Posterior vena cava (tissue), 2 donors: ENCODE measurements at places on chromosomes 13 and 19. TPM values are rescaled to one million over a fixed set of nuclear protein-coding genes. Genes with fewer than 3 reads are reported as not detected.

VSTM1 gene
- total RNA-seq: 0.60 TPM

GMIP gene
- 11.4 TPM for total RNA-seq

FARP1 gene
- total RNA-seq: 61.4 TPM

SMIM44 gene
- total RNA-seq: not detected

DNA sequence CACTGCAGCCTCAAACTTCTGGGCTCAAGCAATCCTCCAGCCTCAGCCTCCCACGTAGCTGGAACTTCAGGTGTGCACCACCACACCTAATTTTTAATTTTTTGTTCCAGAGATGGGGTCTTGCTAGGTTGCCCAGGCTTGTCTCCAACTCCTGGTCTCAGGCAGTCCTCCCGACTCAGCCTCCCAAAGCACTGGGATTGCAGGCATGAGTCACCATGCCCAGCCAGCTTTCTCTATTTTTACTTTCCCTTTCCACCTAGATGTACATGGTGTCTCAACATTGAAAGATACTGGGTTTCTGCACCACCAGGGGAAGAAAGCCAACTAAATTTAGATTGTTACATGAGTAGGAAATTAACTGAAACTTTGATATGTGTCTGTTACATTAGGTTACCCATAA lies 13.8 kb upstream of the ZNF846 start:
- DNase-seq: no peak

DNA sequence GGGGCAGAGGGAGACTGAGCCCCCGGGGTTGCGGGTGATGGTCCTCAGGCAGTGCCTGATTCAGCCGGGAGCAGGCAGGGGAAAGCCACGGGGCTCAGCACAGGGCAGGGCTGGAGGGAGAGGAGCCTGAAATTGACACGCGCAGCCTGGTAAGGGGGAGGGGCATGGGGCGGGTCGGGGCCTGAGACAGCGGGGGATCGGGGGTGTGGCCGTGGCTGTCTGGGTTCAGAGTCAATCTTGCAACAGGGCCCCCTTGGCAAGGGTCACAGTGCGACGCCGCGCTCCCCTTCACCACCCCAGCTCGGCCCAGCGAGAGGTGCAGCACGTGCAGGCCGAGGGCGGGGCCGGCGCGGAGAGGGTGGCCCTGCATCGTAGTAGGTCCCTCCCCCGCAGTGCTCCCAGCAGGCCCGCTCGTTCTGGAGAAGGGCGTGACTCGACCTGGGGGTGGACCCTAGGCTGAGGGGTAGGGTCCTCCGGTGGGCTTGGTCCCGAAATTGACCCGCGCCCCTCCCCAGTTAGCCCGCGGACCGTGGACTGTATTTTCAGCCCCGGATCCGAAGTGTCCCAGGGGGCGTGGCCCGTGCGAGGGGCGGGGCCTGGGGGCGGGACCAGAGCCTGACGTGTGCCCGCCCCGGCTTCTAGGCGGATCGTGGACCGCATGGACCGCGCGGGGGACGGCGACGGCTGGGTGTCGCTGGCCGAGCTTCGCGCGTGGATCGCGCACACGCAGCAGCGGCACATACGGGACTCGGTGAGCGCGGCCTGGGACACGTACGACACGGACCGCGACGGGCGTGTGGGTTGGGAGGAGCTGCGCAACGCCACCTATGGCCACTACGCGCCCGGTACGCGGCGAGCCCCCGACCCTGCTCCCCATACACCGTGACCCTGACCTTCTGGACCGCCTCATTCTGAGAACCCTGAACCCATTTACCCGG lies 6.0 kb downstream of the RCN3 start:
- peak; percentile 92 for DNase-seq

GRCh38 chr19:17405250-17406045 lies at the start of gene BST2:
Gene BST2 (minus strand): TSS chr19:17405630. CDS start chr19:17405575, 55 bp downstream.
- no peak for DNase-seq

DNA sequence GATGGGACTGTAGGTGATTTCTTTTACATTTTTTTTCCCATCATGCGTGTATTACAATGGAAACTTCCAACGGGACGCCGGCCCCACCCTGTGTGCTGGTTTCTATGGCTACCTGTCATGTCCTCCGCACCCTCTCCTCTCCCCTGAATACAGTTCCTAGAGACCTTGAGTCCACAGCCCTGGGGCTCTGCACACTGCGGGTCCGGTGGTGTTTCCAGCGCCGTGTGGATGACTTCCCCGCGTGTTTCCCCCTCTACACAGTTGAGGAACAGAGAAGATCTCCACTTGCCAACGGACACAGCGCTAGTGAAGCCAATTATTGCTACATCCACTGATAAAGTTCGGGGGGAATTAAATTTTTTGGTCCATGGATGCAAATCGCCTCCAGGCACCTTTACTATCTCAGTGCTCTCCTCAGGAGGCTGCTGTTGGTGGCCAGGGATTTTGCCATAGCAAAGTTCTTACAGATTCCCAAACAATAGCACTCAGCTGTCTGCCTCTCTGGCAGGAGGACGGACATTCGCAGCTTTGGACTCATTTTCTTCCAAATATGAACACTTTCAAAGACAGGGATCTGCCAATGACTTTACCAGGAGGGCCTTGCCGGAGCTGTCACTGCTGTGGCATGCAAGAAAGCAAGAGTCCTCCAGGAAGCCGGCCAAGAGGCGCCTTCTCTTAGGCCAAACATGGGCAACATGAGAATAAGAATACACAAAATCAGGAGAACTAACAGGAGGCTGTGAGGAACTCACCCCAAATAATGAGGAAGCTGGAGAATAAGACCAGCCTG lies 39.3 kb upstream of the GAS6 start:
- DNase-seq: peak; percentile 84
